Adrenal gland (tissue), 19 donors: ENCODE measurements at places on chromosomes 11 and 22. TPM values are rescaled to one million over a fixed set of nuclear protein-coding genes. Genes with fewer than 3 reads are reported as not detected.

GRCh38 chr11:82995754-82996398 is 75.8 kb downstream of the RAB30 start:
- H3K27me3 ChIP-seq = no peaks in the 10 kb centered on the region
- H3K4me1 ChIP-seq = peaks cover 77% of the 10 kb centered on the region
- no peaks in the 10 kb centered on the region for H3K36me3 ChIP-seq
- no peak overlapping the region for H3K4me3 ChIP-seq
- DNase-seq = peak; percentile 63
- peak overlapping the region; percentile 41 for H3K27ac ChIP-seq

DNA sequence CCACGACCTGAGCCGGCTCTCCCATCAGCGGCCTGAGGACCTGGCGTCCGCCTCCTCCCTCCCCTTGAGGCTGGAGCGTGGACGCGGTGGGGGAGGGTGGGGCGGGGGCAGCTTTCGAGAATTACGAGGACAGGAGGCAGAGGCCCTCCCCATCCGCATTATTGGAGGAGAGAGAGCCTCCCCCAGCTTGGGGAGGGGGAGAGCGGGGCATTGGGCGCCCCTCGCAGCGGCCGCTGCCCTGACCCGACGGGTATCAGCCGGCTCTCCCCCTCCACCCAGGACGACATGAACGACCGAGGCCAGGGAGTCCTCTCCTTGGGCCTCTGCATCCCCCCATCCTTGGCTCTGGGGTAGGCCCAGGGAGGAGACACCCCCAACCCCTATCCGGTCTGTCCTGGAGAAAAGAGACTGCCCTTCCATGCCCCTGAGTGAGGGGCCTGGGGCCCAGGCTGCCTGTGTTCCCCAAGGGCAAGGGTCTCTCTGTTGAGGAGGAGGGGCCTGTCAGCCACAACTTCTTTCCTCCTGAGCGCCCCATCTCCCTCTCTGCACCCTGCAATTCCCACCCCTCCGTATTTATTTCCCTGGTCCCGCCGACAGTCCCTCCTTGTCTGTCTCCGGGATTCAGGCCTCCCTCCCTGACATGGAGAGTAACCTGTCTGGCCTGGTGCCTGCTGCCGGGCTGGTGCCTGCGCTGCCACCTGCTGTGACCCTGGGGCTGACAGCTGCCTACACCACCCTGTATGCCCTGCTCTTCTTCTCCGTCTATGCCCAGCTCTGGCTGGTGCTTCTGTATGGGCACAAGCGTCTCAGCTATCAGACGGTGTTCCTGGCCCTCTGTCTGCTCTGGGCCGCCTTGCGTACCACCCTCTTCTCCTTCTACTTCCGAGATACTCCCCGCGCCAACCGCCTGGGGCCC is 495 bp downstream of the GPR137 start:
- no peaks in the 10 kb centered on the region for H3K36me3 ChIP-seq
- H3K4me3 ChIP-seq = peak overlapping the region; percentile 86
- DNase-seq = peak; percentile 62
- H3K27ac ChIP-seq = no peak overlapping the region

- peaks cover 19% of the 10 kb centered on the region for H3K4me1 ChIP-seq
- no peak for DNase-seq
- no peak overlapping the region for H3K4me3 ChIP-seq
- H3K27me3 ChIP-seq = no peaks in the 10 kb centered on the region
Observed at GRCh38 chr11:112318184-112318591, 57.5 kb upstream of the PLET1 start.

DNA sequence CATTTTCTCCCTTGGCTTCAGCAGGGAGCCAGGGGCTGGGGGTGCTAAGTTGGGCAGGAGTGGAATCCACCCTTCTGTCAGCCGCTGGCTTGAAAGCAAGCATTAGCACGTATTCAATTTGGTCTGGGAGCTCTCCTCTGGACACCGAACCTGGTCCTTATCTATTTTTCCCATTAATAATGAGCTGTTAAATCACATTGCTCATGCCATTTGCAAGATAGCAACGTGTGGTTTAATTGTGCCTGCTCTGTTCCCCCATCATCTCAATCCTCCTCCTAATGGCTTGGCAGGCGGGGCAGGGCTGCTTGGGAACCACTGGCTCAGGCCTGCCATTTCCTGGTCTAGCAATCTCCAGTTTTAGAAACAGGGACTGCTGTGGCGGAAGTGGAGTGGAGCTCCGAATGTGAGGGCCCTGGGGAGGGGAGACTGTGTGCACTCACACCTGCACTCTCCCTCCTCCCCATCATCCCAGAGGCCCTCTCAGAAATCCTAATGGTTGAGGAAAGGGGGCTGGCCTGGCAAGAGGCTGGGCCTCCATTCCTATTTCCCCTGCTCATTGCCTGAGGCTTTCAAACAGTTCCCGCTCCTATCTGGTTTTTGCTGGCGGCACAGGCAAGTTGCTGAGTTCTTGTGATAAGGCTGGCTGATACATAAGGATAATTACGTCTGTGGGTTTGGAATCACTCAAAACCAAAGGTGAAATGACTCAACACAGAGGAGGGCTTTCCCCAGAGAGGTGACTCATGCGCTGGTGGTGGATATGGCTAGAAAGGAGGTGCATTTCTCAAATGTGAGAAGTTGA is 201.2 kb upstream of the E2F8 start:
- no peak overlapping the region for H3K27ac ChIP-seq
- DNase-seq = peak; percentile 42
- no peaks in the 10 kb centered on the region for H3K36me3 ChIP-seq
- no peak overlapping the region for H3K4me3 ChIP-seq
- H3K4me1 ChIP-seq = no peaks in the 10 kb centered on the region

- no peaks in the 10 kb centered on the region for H3K4me1 ChIP-seq
- no peaks in the 10 kb centered on the region for H3K27me3 ChIP-seq
- no peak overlapping the region for H3K4me3 ChIP-seq
- H3K27ac ChIP-seq = no peak overlapping the region
Observed at GRCh38 chr22:44147821-44148574, 32.7 kb upstream of the PARVG start.

DNA sequence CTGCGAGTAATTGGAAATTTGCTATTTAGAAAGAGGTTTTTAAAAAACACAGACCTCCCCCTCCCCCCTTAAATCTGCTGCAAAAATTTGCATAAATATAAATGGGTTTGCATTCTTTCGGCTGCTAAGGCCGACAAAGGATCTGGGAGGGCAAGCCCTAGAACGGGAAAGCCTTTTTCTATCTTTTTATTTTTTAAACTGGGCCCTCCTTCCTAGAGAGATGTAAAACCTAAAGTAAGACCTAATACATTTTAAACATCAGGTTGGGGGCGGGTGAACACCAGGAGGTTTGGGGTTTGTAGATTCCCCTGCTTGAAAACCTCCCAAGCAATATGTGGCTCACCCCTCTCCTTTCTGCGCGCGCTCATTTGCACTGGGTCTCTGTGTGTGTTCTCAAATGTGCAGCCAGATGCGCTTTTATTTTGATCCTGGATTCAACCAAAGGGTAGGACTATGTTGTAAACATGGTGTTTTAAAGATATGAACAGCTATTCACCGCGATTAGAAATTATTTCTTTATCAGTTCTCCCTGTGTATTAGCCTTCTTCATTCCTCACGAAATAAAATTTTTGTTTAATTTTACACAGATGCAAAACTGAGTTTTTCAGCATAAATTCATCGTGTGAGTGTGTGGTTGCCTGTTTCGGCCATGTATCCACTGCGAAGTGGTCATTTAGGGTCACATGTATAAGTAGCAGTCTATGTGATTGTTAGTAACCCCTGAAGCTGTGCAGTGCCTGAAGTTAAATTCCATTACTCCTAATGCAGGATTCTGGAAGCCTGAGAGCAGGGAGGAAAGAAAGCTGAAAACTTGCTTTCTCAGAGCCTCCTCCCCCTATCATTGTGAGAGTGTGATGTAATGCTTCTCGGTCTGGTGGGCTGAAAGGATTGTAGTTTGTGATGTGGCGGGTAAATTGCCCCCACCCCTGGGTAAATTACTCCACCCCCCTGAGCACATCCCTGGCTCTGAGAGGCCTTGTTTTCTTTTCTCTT is 988 bp downstream of the TNRC6B start:
- no peaks in the 10 kb centered on the region for H3K27me3 ChIP-seq
- peaks cover 25% of the 10 kb centered on the region for H3K4me1 ChIP-seq
- peak; percentile 36 for DNase-seq

GRCh38 chr22:42922374-42923191 is 65.5 kb upstream of the ARFGAP3 start:
- no peak overlapping the region for H3K27ac ChIP-seq
- H3K36me3 ChIP-seq = no peaks in the 10 kb centered on the region
- DNase-seq = no peak
- no peak overlapping the region for H3K4me3 ChIP-seq
- H3K4me1 ChIP-seq = peaks cover 67% of the 10 kb centered on the region

GRCh38 chr22:36252754-36253522 is at the start of gene APOL1:
APOL1 (plus strand) TSS chr22:36253133; CDS start chr22:36254956, 1,823 bp downstream.
- no peaks in the 10 kb centered on the region for H3K4me1 ChIP-seq
- peak; percentile 44 for DNase-seq

GRCh38 chr22:48700566-48701295 is 1126.9 kb downstream of the BRD1 start:
- no peaks in the 10 kb centered on the region for H3K36me3 ChIP-seq
- no peak overlapping the region for H3K4me3 ChIP-seq
- H3K4me1 ChIP-seq = no peaks in the 10 kb centered on the region

- H3K36me3 ChIP-seq = no peaks in the 10 kb centered on the region
- H3K4me3 ChIP-seq = no peak overlapping the region
- H3K27ac ChIP-seq = no peak overlapping the region
- peaks cover 7% of the 10 kb centered on the region for H3K4me1 ChIP-seq
- no peak for DNase-seq
Observed at GRCh38 chr11:95283650-95284049, 52.6 kb upstream of the SESN3 start.

- no peaks in the 10 kb centered on the region for H3K36me3 ChIP-seq
- H3K27me3 ChIP-seq = no peaks in the 10 kb centered on the region
- H3K4me1 ChIP-seq = no peaks in the 10 kb centered on the region
Observed at GRCh38 chr11:103594283-103594682, 442.2 kb upstream of the DDI1 start.

DNA sequence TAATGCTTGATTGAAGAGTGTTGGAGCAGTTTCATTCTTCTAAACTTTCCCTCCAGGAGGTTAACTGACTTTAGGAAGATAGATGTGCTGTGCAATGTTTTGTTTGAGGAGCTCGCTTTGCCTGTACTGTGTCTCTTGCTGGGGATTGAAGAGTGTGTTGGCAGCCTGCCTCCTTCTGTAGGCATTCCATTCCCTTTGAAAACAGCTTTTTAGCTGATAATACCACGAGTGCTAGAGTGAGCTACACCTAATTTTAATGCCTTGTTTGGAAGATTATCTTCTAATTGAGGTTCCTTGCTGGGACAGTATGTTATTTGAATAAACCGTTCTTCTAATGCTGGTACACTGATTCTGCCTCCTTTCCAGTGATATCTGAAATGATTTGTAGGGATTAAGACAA is 7.2 kb downstream of the DDX10 start:
- H3K27me3 ChIP-seq = no peaks in the 10 kb centered on the region
- no peak overlapping the region for H3K4me3 ChIP-seq
- peaks cover 11% of the 10 kb centered on the region for H3K36me3 ChIP-seq
- no peak for DNase-seq

Gene SERPIND1
- 0.39 TPM for total RNA-seq

Gene MMP12
- not detected for total RNA-seq

Gene AHNAK
- total RNA-seq = 271 TPM

Gene DEUP1
- 0.95 TPM for total RNA-seq

Gene TESMIN
- total RNA-seq = 2.6 TPM
